ENCODE measurements at places on chromosomes 7 and 10.

- DNase-seq, result no peak
Measured at GRCh38 chr10:75011221-75011620, 100.2 kb upstream of the SAMD8 start.

- DNase-seq, result no peak
Measured at GRCh38 chr10:21705142-21705827, 171.3 kb downstream of the MLLT10 start.

DNA sequence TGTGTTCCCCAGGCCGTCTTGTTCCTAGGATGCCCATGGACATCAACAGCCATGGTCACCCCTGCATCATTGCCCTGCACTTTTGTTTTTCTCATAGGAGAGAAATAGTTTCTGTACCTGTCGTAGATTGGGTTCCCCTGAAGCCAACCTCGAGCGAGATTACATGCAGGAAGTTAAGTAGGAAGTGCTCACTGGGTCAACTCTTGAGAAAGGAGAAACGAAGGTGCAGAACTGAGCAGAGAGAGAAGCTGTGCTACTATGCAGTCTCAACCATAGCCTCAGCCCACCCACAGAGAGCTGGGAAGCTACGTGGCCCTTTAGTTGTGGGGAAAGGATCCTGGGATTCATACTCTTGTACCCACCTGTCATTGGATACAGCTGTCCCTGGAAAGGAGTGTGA is 165.2 kb downstream of the HERPUD2 start:
- no peak for DNase-seq

- no peak for DNase-seq
Measured at GRCh38 chr7:137967143-137968018, 34.5 kb downstream of the CREB3L2 start.

- DNase-seq, result no peak
Measured at GRCh38 chr10:44044549-44044948, 340.3 kb downstream of the CXCL12 start.

- DNase-seq, result no peak
Measured at GRCh38 chr10:126302476-126302756, 85.9 kb downstream of the ADAM12 start.

DNA sequence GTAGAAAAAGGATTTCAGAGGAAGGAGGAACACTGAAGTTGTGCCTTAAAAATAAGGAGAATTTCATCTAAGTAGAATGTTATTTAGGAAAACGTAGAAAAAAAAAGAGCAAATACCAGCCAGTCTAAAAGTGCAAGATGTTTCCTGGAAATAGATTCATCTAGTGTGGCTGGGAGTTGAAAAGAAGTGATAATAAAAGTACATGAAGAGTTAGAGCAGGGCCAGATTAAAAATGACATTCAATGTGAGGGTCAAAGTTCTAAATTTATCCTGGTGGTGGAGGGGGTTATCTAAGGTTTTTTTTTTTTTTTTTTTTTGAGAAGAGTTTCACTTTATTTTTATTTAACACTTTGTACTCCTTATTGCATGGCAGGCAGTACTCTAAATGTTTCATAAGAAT is 289.3 kb downstream of the MDFIC start:
- DNase-seq, result no peak

DNA sequence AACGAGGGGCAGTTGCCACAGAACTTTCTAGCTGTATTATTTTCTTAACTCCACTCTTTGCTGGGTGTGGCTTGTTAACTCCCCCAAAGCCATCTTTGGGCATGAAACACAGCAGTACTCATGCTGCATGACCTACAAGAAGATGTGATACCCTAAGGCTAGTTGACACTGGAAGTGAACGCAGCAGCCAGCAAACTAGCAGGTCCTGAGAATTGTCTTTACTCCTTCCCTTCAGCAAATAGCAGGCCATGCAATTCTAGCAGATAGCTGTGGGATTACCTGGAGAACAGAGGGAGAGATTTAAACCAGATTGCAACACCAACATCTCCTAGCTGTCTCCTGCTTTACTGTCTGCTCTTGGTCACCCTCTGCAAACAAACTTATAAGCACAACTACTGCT is 688.0 kb upstream of the ZWINT start:
- no peak for DNase-seq

GRCh38 chr7:6256677-6257535 is 15.5 kb downstream of the CYTH3 start:
- no peak for DNase-seq

DNA sequence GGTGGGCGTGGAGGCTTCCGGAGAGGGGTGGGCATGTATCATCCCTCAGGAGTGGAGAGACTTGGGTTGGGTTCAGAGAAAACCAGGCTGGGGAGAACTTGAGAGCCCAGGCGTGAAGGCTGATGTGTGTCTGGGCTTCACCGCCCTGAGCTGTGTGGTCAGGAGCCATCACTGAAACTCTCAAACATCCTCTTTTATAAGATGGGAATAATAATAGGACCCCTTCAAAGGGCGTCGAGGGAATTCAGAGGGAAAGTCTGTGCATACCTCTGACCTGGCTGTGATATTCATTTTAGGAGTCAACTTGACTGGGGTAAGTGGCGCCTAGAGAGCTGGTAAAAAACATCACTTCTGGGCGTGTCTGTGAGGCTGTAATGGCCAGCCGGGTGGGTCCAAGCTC is 21.1 kb upstream of the PSMG3 start:
- no peak for DNase-seq

GRCh38 chr7:13041368-13041988 is 354.0 kb downstream of the ARL4A start:
- no peak for DNase-seq

DNA sequence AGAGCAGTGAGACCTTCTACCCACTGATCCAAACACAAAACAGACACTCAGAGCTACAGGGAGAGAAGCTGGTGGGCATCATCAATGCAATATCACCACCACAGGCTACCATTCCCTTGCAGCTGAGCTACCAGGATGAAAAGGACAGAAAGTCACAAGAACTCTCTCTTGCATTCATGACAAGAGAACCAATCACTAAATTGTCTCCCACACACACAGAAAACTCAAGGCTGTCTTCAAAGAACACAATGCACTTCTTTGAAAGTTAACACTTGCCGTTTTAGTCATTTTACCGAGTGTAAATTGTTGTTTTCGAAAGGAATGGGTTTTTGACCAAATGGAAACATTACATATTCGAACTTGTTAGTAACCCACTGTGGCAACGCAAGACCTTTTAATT is 626.6 kb downstream of the SORCS1 start:
- DNase-seq, result no peak

- no peak for DNase-seq
Measured at GRCh38 chr7:24864214-24864817, 107.1 kb upstream of the GSDME start.

- no peak for DNase-seq
Measured at GRCh38 chr10:61877887-61878739, 23.4 kb upstream of the ARID5B start.

- no peak for DNase-seq
Measured at GRCh38 chr7:92754919-92755581, 81.3 kb downstream of the CDK6 start.

GRCh38 chr10:7587168-7587864 is 79.5 kb downstream of the ITIH5 start:
- no peak for DNase-seq

GRCh38 chr7:11698384-11698871 is 133.6 kb downstream of the THSD7A start:
- DNase-seq, result no peak

DNA sequence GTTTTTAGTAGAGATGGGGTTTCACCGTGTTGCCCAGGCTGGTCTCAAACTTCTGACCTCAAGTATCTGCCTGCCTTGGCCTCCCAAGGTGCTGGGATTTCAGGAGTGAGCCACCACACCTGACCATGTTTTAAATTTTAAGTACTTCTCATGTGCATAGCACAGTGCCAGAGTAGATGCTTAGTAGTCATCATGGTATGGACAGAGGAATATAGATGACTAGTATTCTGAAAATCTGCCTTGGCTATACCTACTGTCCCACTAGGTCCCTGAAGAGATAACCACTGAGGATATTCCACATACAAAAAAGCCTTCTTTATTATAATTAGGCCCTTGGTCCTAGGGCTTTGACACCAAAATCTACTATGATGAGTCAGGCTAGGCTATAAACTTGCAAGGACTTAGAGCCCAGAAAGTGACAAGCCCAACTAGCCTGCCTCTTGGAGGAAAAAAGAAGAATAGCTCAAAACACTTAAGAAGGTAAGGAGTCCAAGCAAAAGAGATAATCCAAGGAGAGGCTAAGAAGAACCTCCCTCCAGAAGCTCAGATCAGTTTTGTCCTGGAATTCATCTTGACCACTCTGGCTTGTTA is 34.0 kb downstream of the LUC7L2 start:
- no peak for DNase-seq

GRCh38 chr7:1708596-1709251 is 38.6 kb downstream of the ELFN1 start:
- no peak for DNase-seq

DNA sequence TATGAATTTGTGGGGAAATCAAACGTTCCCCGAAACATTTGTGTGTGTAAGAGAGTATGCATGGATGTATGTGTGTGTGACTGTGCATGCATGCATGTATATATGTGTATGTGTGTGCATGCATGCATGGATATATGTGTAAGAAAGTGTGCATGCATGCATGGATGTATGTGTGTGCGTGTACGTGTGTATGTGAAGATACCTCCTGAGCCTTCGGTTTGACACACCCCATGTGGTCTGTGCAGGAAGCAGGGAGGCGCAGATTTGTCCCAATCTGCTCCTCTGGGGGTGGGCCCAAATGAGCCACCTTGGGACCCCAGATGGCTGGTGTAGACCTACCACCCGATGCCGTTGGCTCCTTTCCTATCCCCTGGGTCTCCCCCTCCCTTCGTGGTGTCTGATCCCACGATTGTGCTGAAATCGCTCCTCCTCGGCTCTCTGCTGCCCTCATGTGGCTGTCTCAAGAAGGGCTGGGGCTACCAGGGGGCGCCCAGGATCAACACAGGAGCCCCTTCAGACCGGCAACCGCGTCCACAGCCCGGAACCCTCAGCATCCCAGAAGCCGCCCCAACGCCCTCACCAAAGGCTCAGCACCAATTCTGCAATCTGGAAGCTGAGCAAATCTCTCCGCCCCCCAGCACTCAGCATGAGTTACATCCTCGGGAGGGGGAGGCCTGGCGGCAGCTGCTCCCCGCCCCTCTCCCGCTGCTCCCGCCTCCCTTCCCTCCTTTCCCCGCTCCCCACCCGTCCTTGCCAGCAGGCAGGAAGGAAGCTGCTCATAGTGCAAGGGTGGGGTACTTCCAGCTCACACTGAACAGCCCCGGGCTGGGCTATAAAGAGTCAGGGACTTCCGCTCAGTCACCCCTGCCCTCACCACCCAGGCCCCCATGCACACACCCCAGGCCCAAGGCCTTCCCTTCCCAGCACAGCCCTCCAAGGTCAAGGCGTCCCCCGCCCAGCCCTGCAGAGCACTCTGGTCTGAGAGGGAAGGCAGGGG is 2.3 kb upstream of the NOS3 start:
- DNase-seq, result no peak

- DNase-seq, result no peak
Measured at GRCh38 chr10:34522546-34522945, 292.6 kb downstream of the PARD3 start.

GRCh38 chr10:95756041-95756761 is at the start of gene ENTPD1:
ENTPD1 (plus strand) TSS chr10:95756163; CDS start chr10:95756240, 77 bp downstream.
- no peak for DNase-seq

GRCh38 chr7:123635551-123636359 is 19.9 kb upstream of the LMOD2 start:
- no peak for DNase-seq

DNA sequence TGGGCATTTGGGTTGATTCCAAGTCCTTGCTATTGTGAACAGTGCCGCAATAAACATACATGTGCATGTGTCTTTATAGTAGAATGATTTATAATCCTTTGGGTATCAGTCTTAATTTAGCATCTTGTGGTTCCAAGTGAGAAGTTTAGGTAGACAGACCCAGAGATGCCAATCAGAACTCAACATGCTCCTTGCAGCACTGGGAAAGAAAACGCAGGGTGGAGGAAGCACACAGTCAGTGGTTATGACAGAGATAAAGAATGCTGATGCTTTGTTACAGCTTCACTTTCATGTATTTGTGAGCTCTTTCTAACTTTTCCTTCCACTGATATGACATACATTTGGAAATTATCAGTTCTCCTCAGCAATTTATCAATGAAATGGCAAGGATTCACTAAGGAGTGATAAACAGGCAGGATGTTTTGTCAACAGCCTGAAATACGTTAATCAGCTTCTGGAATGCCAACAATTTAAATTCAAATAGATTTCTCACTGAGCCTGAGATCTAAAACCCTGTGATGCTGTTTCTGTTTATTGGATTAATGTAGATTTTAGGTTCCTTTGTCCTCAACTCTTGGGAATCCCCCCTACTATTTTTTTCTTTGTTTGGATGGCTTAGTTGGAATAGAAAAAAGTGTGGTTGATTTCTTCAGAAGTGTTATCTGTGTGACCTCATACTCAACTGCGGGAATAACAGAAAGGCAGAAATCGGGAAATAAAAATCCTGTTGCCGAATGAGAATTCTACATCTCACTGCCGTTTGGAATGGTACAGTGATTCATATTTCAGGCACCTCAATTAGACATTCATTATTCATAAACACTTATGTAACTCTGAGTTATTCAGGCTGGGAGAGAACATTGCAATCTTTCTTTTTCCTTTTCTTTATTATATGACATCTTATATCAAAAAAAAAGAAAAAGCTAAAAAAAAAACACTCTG is 675.0 kb downstream of the CNTNAP2 start:
- DNase-seq, result no peak

- DNase-seq, result no peak
Measured at GRCh38 chr10:117239721-117240620, 943 bp upstream of the SLC18A2 start.

DNA sequence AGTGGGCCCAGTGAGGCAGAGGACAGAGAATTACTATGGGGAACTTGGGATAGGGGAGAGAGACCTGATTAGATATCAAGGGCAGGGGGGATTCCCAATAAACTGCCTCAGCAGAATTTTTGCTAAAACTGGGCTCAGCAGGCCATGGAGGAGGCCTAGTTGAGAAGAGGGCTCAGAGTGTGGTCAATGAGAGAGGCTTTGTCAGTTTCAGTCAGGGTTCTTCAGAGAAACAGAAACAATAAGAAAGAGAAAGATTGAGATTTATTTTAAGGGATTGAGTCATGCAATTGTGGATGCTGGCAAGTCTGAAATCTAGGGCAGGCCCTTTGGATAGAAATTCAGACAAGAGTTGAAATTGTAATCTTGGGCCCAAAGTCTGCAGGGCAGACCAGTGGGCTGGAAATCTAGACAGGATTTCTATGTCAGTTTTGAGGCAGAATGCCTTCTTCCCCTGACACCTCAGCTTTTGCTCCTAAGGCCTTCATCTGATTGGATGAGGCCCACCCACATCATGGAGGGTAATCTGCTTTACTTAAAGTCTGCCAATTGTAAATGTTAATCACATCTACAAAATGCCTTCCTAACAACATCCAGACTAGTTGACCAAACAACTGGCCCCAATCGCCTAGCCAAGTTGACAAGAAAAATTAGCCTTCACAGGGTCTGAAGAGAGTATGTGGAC is 33.5 kb upstream of the CCSER2 start:
- DNase-seq, result no peak

DNA sequence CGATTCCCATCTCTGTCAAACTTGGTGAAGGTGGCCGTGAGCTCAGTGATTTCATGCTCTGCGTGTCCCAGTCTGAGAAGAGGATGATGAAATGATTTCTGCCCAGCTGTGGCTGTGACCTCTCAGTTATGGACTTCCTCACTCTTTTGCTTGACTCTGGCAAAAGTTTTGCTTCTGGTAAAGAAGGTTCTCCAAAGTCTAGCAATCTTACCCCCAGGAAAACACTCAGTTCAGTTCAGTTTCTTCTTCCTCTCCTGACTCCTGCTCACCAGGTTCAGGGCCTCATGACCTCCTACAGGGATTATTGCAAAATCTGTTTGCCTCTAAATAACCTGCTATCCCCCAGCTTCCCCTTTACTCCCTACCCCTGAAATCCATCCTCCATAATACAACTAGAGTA is 4.9 kb upstream of the BLOC1S2 start:
- no peak for DNase-seq
